SHP77 treated with DMSO at 0.1 percent for 48 hours (cell line): ENCODE measurements at places on chromosomes 1 and 21.

- DNase-seq: no peak
These were observed 12.0 kb downstream of the VAV3 start for GRCh38 chr1:107952989-107953388.

- DNase-seq: no peak
These were observed 16.1 kb downstream of the SLAMF1 start for GRCh38 chr1:160630523-160631451.

DNA sequence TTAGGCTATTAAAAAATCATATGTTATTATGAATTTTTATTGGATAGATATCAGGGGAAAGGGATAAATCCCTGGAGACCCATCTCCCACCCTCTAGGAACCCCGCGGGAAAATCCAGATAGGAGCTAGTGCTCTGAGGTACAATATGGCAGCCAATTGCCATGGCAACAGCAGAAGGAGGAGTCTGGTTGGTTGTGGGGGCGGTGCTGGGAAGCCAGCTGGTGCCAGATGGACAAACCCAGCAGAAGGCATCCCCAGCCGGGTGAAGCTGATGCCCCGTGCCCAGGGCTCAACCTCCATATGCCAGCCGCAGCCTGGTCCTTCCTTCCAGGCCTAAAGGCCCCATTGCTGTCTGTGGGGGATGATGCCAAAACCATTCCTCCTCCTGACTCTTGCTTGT lies 38.3 kb downstream of the RHBG start:
- no peak for DNase-seq

- no peak for DNase-seq
These were observed 1.1 kb upstream of the SHISAL2A start for GRCh38 chr1:52631759-52632331.
